ENCODE measurements at places on chromosomes 1 and 21. TPM values are rescaled to one million over a fixed set of nuclear protein-coding genes. Genes with fewer than 3 reads are reported as not detected.

Gene MAGI3
- total RNA-seq = 29.4 TPM

Gene ZMPSTE24
- 87.9 TPM for total RNA-seq

Gene BLACAT1
- not detected for total RNA-seq

Gene RBP7
- 24.1 TPM for total RNA-seq

DNA sequence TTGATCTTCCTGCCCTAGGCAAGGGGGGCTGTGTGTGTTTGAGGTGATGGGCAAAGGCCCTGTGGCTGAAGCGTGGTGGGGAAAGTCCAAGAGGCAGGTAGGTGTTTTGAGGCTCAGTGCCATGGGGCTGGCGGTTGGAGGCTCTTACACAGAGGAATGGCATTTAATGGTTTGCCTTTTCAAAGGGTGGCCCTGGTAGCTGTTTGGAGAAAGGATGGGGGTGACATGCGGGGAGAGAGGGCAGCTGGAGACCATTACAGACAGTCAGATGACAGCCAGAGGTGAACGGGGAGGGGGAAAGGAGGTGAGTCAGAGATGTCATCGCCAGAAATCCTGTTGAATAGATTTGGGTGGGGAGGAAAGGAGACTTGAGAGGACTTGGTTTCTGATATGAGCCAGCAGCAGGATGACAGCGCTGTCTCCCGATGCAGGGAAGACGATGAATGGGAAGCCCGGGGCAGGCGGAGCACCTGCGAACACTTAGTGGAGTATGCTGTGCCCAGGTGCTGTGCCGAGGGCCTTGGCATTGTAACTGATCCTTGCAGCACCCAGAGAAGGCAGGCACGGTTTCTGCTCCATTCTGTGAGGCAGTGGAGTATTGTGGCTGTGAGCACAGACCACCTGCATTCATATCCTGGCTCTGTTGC, 56.3 kb downstream of the MAN1C1 start:
- DNase-seq = no peak
- no peaks in the 10 kb centered on the region for H3K36me3 ChIP-seq
- no peaks in the 10 kb centered on the region for H3K27me3 ChIP-seq

GRCh38 chr1:118143121-118143520, 41.9 kb downstream of the SPAG17 start:
- H3K36me3 ChIP-seq = no peaks in the 10 kb centered on the region
- no peak overlapping the region for H3K27ac ChIP-seq
- no peak for DNase-seq
- no peak overlapping the region for H3K4me3 ChIP-seq

GRCh38 chr1:214086945-214087344, 99.2 kb downstream of the PROX1 start:
- no peak overlapping the region for H3K27ac ChIP-seq
- no peaks in the 10 kb centered on the region for H3K27me3 ChIP-seq
- no peak for DNase-seq
- H3K4me3 ChIP-seq = no peak overlapping the region
- no peaks in the 10 kb centered on the region for H3K4me1 ChIP-seq

GRCh38 chr1:167158111-167158812, 62.4 kb upstream of the POU2F1 start:
- no peaks in the 10 kb centered on the region for H3K4me1 ChIP-seq
- no peaks in the 10 kb centered on the region for H3K27me3 ChIP-seq

- no peak overlapping the region for H3K27ac ChIP-seq
- H3K4me3 ChIP-seq = no peak overlapping the region
- no peaks in the 10 kb centered on the region for H3K4me1 ChIP-seq
- DNase-seq = no peak
Observed at GRCh38 chr1:35600593-35600992, 27.5 kb downstream of the TFAP2E start.

DNA sequence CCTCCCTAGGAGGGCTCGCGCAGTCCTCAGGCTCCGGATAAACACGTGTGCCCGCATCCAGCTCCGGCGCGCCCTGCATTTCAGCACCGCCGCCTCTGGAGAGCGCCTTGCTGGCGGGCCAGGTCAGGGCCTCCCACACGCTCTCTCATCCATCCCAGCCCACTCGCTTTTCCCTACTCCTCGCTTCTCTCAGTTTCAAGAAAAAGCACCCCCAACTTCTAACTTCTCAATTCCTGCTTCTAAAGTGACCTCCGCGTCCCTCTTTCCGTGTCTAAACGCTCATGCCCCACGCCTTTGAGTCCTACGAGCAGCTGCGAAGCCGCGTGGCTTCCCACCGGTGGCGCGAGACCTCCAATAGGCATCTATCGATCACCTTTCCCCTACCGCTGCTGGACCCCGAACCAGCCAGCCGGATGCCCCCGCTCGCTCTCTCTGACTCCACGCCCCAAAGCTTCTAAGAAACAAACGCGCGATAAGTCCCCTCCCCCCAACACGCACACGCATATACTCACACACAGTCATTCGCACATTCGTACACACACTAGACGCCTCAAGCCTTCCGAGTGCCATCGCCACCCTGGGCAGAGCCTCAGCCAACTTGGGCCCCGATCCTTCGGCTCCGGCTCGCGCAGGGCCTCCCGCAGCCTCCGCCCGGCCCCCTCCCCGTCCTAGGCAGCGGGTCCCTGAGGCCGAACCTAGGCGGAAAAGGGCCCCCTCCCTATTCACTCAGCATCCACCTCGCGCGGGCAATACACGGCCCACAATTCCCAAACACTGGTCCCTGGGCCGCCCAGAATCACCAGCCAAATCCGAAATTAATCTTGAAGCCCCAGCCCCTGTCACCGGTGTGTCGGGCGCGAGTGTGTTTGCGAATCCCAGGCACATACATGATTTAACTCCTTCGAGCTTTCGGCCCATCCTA, 1.1 kb downstream of the NMNAT2 start:
- H3K27me3 ChIP-seq = no peaks in the 10 kb centered on the region
- peaks cover 22% of the 10 kb centered on the region for H3K4me1 ChIP-seq
- DNase-seq = no peak
- H3K27ac ChIP-seq = no peak overlapping the region
- no peaks in the 10 kb centered on the region for H3K36me3 ChIP-seq
- H3K4me3 ChIP-seq = peak overlapping the region; percentile 64

Measured in thoracic aorta (tissue), 2 donors.